ENCODE measurements at places on chromosomes 1 and 21. TPM values are rescaled to one million over a fixed set of nuclear protein-coding genes. Genes with fewer than 3 reads are reported as not detected.

DNA sequence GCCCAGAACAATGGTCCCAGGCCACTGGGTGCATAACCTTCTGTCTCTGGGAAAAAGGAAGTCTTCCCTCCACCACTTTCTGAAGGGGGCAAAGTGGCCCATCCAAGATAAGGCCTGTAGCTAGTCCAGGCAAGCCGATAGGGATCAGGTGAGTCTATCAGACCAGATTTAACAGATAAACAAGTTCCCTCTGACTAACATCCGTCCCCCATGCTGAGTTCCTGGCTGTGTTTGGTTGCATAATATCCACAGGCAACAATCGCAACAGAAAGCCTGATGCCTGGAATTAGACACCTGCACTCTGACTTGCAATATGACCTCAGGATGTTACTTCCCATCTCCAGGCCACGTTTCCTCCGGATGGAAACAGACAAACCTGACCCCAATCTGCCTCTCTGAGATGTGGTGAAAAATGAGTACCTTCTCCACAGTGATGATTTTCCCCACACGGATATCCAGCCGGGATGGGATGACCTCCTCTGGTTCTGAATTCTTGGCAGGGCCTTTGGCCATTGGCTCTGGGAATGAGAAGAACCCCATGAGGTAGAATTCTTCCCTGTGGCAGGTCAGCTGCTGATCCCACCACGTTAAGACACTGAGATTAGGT is 36.4 kb downstream of the YARS1 start:
- H3K4me3 ChIP-seq = no peak overlapping the region
- H3K4me1 ChIP-seq = no peaks in the 10 kb centered on the region
- H3K36me3 ChIP-seq = peaks cover 47% of the 10 kb centered on the region
- no peak overlapping the region for H3K27ac ChIP-seq
- no peak for DNase-seq

DNA sequence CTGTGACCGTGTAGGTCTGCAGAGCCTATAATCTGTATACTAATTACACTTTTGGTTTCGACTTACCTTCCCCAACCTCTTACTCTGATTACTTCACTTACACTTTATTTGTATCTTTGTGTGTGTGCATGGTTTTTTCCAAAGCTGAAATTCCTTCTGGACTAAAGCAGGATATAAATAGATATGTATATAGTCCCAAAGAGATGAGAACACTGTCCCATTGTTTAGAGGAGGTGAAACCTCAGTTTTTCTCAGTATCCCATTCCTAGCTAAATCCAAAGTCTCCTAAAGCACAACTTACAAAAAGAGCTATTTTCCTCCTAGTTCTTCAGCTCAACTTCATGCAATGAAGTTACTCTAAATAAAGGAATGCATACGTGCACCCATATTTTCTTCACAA is 442.2 kb downstream of the SMYD3 start:
- no peaks in the 10 kb centered on the region for H3K4me1 ChIP-seq
- H3K27ac ChIP-seq = no peak overlapping the region
- no peak overlapping the region for H3K4me3 ChIP-seq
- no peak for DNase-seq

DNA sequence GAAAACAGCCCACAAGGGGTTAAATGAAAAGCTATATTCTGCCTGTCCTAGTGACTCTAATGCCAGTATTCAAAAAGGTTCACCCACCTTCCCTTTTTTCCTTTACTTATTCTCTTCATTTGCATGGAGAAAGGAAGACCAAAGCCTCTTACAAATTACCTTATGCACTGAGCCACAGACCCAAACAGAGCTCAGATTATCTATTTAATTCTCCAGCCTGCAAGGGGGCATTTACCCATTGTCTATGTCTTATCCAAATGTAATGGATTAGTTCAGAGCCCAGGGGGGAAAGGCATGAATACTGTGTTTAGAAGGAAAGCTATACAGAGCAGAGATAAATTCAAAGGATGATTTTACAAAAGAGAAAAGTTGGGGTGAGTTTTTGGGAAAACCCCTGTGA is 388.5 kb downstream of the OMA1 start:
- no peaks in the 10 kb centered on the region for H3K4me1 ChIP-seq
- H3K4me3 ChIP-seq = no peak overlapping the region
- no peaks in the 10 kb centered on the region for H3K36me3 ChIP-seq
- H3K27ac ChIP-seq = no peak overlapping the region

DNA sequence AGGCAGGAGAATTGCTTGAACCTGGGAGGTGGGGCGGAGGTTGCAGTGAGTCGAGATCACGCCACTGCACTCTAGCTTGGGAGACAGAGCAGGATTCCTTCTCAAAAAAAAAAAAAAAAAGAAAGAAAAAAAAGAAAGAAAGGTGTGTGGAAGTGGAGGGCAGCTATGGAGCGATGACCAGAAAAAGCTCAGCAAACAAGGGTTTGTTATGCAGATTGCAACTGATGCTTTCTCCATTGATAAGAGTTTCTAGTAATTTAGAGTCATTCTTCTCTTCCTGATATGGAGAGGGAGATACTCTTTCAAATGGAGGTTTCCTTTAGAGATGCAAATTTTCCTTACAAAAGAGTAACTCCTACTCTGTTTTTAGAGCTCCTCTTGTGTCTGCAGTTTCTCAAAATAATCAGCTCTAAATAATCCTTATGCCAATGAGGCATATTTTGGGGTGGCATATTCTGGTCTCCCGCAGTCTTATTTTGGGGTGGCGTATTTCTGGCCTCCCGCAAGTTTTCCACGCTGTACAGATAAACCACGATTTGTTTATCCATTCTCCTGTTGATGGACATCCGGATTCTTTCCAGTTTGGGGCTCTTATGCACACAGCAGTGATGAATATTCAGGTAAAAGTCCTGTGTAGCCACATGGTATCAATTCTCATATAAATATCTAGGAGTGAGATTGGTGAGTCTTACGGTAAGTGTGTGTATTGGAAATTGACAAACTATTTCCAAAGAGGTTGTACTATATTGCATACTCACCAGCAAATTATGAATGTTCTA is 30.7 kb upstream of the RCC2 start:
- no peaks in the 10 kb centered on the region for H3K27me3 ChIP-seq
- no peak overlapping the region for H3K27ac ChIP-seq
- H3K4me3 ChIP-seq = no peak overlapping the region
- H3K4me1 ChIP-seq = no peaks in the 10 kb centered on the region
- DNase-seq = no peak

The HSD3B1 gene
- not detected for total RNA-seq

The HFM1 gene
- not detected for total RNA-seq

DNA sequence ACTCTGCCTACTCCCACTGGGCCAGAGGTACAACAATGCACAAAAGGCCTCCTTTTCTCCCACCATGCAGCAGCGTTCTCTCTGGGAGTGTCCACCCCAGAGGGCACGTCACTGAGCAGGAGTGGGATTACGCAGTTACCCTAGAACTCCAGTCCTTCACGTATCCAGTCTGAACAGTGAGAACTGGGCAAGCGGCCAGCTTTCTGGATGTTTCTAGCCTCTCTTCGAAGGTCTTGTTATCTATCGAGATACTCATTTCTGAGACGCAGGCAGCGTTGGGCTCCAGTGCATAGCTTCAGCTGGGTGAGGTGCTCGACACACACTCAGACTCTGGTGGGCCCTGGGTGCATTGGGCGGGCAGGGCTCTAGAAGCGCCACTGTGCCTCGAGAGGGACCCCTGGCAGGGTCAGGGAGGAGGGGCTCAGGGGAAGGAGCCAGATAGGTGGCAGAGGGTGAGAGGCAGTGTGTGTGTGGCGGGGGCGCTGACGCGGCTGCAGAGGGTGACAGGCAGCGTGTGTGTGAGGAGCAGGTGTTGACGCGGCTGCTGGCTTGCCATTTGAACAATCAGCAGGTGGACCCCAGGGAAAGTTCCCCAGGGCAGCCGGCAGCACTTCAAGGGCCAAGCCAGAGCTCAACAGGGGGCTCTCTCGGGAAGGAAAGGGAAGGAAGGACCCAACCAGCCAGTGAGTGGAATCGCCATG is 27.9 kb downstream of the PRDM15 start:
- no peak overlapping the region for H3K27ac ChIP-seq
- H3K27me3 ChIP-seq = no peaks in the 10 kb centered on the region
- no peak overlapping the region for H3K4me3 ChIP-seq
- H3K4me1 ChIP-seq = no peaks in the 10 kb centered on the region
- peaks cover 22% of the 10 kb centered on the region for H3K36me3 ChIP-seq
- no peak for DNase-seq

DNA sequence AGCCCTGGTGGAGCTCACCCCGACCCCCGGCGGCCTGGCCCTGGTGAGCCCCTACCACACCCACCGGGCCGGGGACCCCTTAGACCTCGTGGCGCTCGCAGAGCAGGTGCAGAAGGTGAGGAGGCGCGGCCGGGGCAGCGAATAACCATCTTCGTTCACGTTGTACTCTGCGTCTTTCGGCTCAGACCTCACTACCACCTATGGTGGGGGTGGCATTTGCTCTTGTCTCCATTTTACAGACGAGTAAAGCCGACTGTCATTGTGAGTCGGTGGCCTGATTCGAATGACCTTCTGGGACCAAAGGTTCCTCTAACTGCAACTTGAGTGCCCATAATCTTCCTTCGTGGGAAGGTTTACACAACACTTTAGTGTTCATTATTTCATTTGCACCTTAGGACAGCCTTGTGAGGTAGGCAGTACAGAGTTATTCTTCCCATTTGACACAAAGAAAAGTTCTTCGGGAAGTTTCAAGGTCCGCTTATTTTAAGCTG is 506 bp downstream of the C1orf50 start:
- H3K36me3 ChIP-seq = no peaks in the 10 kb centered on the region
- H3K4me3 ChIP-seq = peak overlapping the region; percentile 83
- peak overlapping the region; percentile 90 for H3K27ac ChIP-seq
- H3K4me1 ChIP-seq = peaks cover 37% of the 10 kb centered on the region
- DNase-seq = no peak

The METTL13 gene
- 65.8 TPM for total RNA-seq

The CGN gene
- 1.1 TPM for total RNA-seq

DNA sequence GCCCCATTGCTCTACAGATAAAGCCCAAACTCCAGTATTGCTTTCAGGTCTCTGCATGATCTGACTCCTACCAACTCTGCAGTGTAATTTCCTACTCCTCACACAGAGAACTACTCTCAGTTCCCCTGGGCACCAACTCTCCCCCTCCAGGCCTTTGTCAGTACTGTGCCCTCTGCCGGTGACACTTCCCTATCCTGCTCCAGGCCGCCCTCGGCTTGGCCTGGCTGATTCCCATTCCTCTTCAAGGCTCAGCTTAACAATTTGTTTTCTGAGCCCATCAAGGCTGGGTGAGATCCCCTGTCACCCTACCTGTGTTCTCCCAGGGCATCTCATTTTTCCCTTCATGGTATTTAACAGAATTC is 2.6 kb downstream of the SLAMF8 start:
- H3K27ac ChIP-seq = no peak overlapping the region
- no peak for DNase-seq
- H3K36me3 ChIP-seq = no peaks in the 10 kb centered on the region
- H3K4me3 ChIP-seq = no peak overlapping the region
- no peaks in the 10 kb centered on the region for H3K27me3 ChIP-seq
- peaks cover 48% of the 10 kb centered on the region for H3K4me1 ChIP-seq

DNA sequence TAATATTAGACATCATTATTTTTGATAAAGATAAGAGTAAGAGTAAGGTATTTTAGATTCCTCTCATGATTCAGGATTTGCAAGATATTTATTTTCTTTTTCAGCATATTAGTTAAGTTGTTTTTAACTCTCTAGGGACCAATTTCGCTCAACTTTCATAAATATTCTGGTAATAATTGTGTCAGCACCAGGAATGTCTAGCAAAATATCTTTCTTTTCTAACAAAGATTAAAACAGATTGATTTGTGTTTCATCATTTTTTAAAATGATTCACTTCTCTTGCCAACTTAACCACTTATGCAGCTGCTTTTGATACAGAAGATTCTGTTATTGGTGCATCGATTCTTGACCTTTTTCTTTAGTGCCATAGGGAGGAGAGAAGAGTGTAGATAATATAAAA is 172.8 kb upstream of the PTGFR start:
- H3K27ac ChIP-seq = no peak overlapping the region
- H3K4me1 ChIP-seq = no peaks in the 10 kb centered on the region
- H3K36me3 ChIP-seq = no peaks in the 10 kb centered on the region
- no peak for DNase-seq
- no peak overlapping the region for H3K4me3 ChIP-seq

The SLC35F3 gene
- total RNA-seq = 7.8 TPM

DNA sequence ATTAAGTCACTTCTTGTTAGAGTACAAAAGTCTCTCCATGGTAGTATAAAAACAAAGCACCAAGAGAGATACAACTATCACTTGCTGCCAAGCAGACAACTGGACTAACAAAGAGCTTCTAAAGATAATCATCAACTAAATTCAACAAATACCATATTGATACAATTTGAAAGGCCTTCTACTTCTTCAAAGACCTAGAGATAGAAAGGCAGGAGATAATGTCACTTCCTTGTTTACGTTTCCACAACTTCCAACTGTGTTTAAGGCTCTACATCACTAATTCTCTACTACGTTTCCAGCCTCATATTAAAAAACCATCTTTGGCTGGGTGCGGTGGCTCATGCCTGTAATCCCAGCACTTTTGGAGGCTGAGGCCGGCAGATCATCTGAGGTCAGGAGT is 104.5 kb downstream of the ASH1L start:
- H3K4me1 ChIP-seq = no peaks in the 10 kb centered on the region
- H3K27me3 ChIP-seq = no peaks in the 10 kb centered on the region
- no peak for DNase-seq
- peaks cover 4% of the 10 kb centered on the region for H3K36me3 ChIP-seq

DNA sequence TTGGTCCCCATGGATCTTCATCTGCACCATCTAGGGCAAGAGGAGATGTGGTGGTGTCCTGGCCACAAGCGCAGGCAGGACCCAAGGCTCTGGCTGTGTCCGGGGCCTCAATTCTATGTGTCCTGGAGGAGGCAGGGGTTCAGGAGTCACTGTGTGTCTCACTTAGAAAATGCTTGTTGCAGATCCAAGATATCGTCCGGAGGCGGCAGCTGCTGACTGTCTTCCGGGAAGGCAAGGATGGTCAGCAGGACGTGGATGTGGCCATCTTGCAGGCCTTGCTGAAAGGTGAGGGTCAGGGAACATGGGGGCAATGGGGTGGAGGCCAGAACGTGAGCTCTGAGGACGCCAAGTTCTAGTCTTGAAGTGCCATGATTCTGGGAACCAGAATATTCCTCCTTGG is 29.1 kb downstream of the TRPM2 start:
- no peaks in the 10 kb centered on the region for H3K27me3 ChIP-seq
- no peaks in the 10 kb centered on the region for H3K4me1 ChIP-seq
- H3K36me3 ChIP-seq = no peaks in the 10 kb centered on the region
- no peak for DNase-seq
- H3K4me3 ChIP-seq = no peak overlapping the region
- H3K27ac ChIP-seq = no peak overlapping the region

GRCh38 chr21:41425588-41425953 is 468 bp upstream of the MX1 start:
- H3K4me1 ChIP-seq = peaks cover 12% of the 10 kb centered on the region
- H3K36me3 ChIP-seq = peaks cover 5% of the 10 kb centered on the region
- H3K27me3 ChIP-seq = no peaks in the 10 kb centered on the region
- H3K27ac ChIP-seq = peak overlapping the region; percentile 70
- peak overlapping the region; percentile 82 for H3K4me3 ChIP-seq
- DNase-seq = no peak

- peaks cover 69% of the 10 kb centered on the region for H3K4me1 ChIP-seq
- H3K27ac ChIP-seq = no peak overlapping the region
- peaks cover 28% of the 10 kb centered on the region for H3K36me3 ChIP-seq
- peak overlapping the region; percentile 92 for H3K4me3 ChIP-seq
- no peak for DNase-seq
- no peaks in the 10 kb centered on the region for H3K27me3 ChIP-seq
Observed at GRCh38 chr1:225879521-225880221, 2.5 kb downstream of the TMEM63A start.

- H3K4me3 ChIP-seq = no peak overlapping the region
- H3K27me3 ChIP-seq = no peaks in the 10 kb centered on the region
- no peaks in the 10 kb centered on the region for H3K36me3 ChIP-seq
- DNase-seq = peak; percentile 22
- no peak overlapping the region for H3K27ac ChIP-seq
- H3K4me1 ChIP-seq = no peaks in the 10 kb centered on the region
Observed at GRCh38 chr21:35840197-35840799, 220.0 kb downstream of the SETD4 start.

The RAB42 gene
- 0.47 TPM for total RNA-seq

The KCNK2 gene
- not detected for total RNA-seq

All from CD8-positive, alpha-beta memory T cell (primary cell).